ENCODE measurements at places on chromosomes 7 and 10.

- DNase-seq, result no peak
Observed at GRCh38 chr7:91306266-91306665, 42.0 kb downstream of the FZD1 start.

GRCh38 chr7:151060416-151061212 lies 1.2 kb downstream of the SLC4A2 start:
- DNase-seq, result no peak

DNA sequence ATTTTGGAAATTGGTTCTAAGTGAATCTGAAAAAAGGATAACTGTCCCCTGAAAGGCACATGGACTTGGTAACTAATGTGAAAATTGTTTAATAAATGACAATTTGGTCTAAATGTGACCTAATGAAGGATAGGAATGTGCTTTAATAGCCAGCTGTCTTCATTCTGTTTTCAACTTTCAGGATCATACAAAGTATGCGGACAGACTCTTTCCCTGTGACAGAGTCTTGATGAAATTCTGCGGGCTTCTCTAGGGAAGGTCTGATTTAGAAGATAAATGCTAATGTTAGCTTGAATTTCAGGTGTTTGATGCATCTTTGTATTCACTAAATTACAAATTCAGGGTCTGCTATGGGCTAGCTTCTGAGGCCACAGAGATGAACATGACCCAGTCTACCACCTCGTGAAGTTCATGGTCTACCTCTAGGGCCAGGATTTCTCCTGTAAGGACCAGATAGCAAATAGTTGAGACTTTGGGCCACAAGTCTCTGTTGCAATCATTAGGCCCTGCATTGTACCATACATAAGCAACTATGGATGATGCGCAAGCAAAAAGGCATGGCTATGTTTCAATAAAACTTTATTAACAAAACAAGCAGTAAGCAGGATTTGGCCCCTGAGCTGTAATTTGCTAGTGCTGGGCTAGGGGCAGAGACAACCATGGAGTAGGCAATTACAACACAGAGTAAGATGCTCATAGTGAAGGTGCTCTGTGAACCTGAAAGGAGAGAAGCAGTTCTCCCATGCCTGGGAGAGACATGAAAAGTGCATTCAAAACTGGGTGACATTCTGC lies 368.6 kb downstream of the INHBA start:
- no peak for DNase-seq

- no peak for DNase-seq
Observed at GRCh38 chr10:11853468-11853867, 30.3 kb downstream of the PROSER2 start.

DNA sequence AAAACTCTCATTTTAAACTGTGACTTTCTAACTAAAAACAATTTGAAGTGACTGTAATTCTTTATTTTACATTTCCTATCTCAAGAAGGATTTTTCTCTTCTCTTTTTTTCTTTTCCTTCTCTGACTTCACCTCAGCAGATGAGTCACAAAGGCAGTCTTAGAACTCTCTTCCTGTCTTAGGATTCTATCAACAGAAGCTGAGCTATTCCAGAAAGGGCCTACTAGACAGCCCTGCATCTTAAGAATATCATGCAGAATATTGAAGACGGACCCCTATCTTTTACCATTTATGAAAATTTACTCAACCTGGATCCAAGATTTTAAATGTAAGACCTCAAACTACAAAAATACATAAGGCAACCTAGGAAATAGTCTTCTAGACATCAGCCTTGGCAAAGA lies 365.7 kb upstream of the SEMA3C start:
- DNase-seq, result no peak
